ENCODE measurements at places on chromosomes 1 and 21.

- no peak for DNase-seq
These were observed 87.1 kb downstream of the SELENOF start for GRCh38 chr1:86826856-86827255.

- no peak for DNase-seq
These were observed 46.2 kb upstream of the KCNE1 start for GRCh38 chr21:34558166-34558565.

DNA sequence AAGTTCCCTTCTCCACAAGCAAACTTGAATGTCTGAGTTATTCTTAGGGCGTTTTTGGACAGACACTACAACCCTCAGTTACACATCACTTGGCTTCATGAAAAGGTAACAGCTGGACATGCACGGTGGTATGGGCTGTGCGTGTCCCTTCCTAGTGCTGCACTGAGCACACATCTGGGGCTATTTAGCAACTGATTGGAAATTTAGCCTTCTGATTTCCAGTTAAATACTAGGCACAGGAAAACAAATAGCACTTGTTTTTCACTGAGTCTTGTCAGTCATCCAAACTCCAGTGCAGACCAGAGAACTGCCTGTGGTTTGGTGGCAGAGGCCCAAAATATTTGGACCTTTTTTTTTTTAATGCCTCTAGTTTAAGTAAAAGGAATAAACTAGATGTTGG is 134.7 kb downstream of the TGFBR3 start:
- DNase-seq = peak; percentile 82

DNA sequence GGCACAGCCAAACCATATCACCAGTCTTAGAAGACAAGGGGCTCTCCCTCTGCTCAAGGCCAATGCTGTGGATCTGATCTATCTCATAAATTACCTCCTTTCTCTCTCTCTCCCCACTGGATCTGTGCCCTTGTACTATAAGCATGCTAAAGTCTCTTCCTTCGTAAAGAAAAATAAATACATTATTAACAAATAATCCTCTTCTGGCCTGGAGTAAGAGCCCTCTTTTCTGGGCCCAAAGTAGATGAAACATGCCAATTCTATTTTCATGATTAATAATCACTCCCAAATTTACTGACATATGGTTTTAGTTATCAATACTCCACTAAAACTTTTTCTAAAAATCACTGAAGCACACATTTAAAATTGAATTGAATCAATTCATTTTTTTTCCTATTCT is 889.7 kb downstream of the ADGRL2 start:
- DNase-seq = no peak

- DNase-seq = peak; percentile 21
These were observed 411 bp downstream of the FAM229A start for GRCh38 chr1:32361674-32362473.

DNA sequence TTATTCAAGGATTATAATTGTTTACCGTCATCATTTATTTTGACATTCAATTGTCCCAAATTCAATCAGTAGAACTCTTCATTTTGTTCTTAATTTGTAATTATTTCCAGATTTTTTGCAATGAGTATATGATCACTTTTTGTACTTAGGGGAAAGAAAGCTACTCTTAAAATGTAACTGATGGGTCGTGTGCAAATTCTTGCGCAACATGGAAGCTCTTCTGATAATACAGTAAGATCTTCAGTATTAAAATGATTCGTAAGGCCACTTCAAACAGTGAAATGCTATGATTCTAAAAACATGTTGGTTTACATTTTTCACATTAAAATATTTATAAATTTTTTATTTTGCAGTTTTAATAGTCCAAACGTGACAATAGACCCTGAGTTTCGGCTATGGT is 63.4 kb downstream of the LBR start:
- no peak for DNase-seq

DNA sequence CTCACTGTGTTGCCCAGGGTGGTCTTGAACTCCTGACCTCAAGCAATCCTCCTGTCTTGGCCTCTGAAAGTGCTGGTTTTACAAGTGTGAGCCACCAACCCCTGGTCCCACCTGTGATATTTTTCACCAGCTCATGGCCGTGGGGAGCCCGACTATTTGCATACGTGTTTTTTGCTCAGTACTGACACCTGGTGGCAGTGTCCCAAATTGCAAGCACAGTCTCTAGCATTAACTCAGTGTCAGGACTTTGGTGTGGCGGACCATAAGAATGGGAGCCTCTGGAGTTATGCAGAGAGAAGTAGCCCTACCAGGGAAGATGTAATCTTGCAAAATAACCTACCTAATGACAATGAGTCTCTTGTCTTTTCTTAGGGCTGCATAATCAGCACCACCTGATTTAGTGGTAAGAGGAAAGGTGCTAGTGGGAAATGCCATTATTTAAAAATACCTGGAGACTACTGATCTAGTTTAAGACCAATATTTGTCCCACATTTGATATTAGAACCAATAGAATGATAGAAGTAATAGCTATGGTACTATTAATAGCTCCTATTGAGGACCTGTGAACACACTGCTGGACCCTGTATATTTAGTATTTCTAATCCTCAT is 305.4 kb downstream of the DISC1 start:
- DNase-seq = no peak

DNA sequence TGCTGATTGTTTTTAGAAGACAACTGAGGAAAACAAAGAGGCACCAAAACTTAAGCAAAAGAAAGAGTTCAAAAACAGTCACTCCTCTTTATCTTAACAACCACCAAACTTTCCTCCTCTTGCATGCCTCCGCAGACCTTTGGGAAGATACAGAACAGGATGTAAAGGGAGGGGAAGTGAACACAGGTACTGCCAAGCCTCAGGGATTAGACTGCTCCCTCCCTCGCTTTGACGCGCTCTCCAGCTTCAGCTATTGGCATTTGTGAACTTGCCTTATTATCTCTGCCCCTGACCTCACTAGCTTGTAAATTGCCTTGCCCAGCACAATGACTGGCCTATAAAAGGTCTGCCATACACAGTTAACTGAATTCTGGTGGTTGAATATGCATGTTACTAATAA is 4.8 kb upstream of the SRP9 start:
- DNase-seq = no peak

DNA sequence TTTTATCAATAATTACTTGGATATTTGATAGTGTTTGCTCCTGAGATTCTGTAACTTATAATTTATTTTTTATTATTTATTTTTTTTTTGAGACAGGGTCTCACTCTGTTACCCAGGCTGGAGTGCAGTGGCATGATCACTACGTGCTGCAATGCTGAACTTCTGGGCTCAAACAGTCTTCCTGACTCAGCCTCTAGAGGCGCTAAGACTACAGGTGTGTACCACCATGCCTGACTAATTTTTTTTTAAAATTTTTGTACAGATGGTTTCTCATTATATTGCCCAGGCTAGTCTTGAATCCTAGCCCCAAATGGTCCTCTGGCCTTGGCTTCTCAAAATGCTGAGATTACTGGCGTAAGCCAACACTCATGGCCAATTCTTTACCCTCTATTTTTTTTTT is 845.5 kb upstream of the ADGRL4 start:
- DNase-seq = no peak

- DNase-seq = no peak
These were observed 820.9 kb upstream of the ADGRL4 start for GRCh38 chr1:79827446-79827845.

- peak; percentile 63 for DNase-seq
These were observed 35.5 kb downstream of the TOMM20 start for GRCh38 chr1:235093013-235093695.

DNA sequence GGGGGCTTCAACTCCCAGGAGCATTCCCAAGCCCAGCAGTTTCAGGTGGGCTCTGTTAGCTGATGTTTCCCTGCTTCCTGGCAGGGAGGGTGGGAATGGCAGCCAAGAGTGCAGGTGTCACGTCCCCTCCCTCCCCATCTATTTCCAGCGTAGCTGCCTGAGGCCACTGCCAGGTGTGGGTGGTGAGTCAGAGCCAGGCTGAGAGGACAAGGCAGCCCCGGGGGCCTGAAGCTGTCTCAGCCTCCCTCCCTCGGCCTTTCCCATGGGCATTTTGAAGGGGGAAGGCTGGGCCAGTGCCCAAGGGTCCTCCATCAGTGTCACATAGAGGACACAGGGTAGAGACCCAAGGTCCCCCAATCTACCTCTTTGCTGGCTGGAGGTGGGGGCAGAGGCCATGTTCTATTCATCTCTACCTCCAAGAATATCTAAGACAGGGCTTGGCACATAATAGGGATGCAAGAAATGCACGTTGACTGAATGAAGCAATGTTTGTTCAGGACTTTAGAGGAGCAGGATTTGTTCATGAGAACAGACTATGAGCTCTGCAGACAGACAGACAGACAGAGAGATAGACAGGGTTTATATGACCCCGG is 34.4 kb upstream of the ID3 start:
- no peak for DNase-seq

DNA sequence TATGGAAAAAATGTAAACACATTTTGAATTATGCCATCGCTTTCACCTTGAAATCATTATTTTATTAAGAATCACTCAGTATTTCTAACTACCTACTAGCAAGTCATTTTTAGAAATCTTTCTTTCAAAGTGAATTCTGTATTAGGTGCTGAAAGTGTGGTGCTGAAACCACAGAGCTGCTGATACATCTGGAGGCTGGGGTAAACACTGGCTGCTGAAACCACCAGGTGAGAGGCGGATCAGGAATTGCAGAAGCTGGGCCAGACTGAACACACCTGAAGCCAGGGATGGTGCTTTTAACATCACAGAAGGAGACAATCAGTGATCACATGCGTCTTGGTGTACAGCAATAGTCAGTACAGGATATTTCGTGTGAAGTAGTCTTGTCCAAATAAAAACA is 42.2 kb upstream of the KCNE1 start:
- DNase-seq = no peak

DNA sequence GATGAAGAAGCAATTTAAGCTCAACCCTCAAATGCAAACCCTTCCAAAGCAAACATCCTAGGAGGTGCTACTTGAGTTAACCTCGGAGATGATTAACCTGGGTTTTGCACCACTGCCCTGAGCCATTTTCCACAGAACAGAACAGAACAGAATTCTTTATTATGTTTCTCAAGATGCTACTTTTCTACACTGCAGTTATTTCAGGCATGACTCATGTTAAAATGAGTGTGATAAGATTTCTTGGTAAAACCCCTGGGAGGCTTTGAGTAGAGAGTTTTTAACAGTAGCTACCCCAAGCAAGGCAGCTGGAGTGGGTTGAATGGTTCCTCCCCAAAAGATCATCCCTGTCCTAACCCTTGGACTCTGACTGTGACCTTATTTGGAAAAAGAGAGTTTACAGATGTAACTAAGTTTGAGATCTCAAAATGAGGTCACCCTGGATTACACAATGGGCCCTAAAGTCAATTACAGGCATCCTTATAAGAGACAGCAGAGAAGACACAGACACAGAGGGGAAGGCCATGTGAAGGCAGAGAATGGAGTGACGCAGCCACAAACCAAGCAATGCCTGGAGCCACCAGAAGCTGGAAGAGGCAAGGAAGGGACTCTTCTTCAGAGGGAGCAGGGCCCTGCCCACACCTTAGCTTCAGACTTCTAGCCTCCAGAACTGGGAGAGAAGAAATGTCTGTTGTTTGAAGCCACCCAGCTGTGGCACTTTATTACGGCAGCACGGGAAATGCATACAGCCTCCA is 153.4 kb downstream of the ETS2 start:
- peak; percentile 93 for DNase-seq

GRCh38 chr1:19087737-19088594 is 122.1 kb downstream of the UBR4 start:
- DNase-seq = no peak

- no peak for DNase-seq
These were observed 29.4 kb downstream of the QSOX1 start for GRCh38 chr1:180184041-180184440.

GRCh38 chr1:227234998-227235405 is 83.3 kb downstream of the CDC42BPA start:
- peak; percentile 80 for DNase-seq

- DNase-seq = peak; percentile 13
These were observed 91.7 kb downstream of the TTC3 start for GRCh38 chr21:37164742-37165141.

DNA sequence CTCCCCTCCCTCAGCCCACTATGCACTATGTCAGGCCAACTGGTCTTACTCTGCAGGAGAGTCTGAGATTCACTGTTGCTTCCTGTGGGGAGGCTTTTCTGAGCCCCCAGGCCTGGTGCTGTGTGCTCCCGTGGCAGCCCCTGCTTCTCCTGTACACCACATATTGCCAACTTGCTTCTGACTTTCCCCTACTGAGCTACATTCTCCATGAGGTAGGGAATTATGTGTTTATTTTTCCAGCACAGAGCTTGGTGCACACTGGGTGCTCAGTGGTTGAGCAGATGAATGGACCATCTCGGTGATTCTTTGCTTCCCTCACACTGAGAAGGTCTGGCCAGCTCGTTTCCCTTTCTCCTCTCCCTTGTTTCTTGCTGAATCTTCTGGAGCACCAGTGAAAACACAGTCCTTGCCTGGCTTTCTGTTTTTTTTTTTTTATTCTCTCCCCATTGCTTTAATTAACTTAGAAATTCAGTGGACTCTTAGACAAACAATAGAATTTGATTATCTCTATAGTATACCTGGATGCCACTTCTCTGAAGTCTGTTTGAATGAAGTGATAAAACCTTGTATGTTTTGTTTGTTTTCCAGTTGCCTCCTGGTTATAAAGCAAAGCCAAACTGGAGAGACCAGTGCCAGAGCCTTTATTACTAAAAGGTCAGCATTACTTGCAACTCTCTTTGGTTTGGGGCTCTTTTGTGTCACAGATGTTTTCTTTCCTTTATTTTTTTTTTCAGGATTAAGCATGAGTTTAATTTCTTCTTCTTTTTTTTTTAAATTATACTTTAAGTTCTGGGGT is 50.3 kb upstream of the CNIH3 start:
- DNase-seq = peak; percentile 19

GRCh38 chr1:88680911-88681622 is 3.0 kb upstream of the PKN2 start:
- DNase-seq = no peak

- DNase-seq = no peak
These were observed 22.0 kb downstream of the SLC44A5 start for GRCh38 chr1:75588779-75589475.

DNA sequence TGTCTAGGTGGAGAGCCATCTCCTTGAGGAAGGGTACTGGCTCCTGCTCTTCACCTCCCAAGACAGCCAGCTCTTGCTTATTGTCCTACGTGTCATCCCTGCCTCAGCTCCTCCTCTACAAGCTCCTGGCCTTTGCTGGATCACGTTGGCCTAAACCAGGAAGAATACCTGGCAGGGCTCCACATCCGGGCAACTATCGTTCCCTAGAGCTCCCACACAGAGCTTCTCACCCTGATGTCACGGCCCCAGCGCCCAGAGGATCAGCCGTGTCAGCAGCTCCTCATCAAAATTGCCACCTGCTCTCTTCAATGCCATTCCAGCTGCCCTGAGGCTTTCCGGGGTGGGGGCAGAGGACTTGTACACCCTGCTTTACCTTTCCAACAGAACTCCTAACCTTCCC is 1.9 kb upstream of the TPM3 start:
- DNase-seq = peak; percentile 48

- DNase-seq = no peak
These were observed at the start of gene SLC1A7 for GRCh38 chr1:53142226-53142853. SLC1A7 (minus strand) TSS chr1:53142638; CDS start chr1:53142449, 189 bp downstream.
